ENCODE measurements at places on chromosomes 2 and 18. TPM values are rescaled to one million over a fixed set of nuclear protein-coding genes. Genes with fewer than 3 reads are reported as not detected.

GRCh38 chr2:4556135-4556896 is 852.9 kb downstream of the DCDC2C start:
- H3K4me3 ChIP-seq: no peak overlapping the region
- no peaks in the 10 kb centered on the region for H3K36me3 ChIP-seq
- DNase-seq: no peak
- H3K27ac ChIP-seq: no peak overlapping the region

- no peak overlapping the region for H3K4me3 ChIP-seq
- peaks cover 26% of the 10 kb centered on the region for H3K4me1 ChIP-seq
- H3K27me3 ChIP-seq: no peaks in the 10 kb centered on the region
- no peaks in the 10 kb centered on the region for H3K36me3 ChIP-seq
- no peak overlapping the region for H3K27ac ChIP-seq
- DNase-seq: peak; percentile 16
Measured at GRCh38 chr2:71503837-71504236, 50.5 kb downstream of the DYSF start.

DNA sequence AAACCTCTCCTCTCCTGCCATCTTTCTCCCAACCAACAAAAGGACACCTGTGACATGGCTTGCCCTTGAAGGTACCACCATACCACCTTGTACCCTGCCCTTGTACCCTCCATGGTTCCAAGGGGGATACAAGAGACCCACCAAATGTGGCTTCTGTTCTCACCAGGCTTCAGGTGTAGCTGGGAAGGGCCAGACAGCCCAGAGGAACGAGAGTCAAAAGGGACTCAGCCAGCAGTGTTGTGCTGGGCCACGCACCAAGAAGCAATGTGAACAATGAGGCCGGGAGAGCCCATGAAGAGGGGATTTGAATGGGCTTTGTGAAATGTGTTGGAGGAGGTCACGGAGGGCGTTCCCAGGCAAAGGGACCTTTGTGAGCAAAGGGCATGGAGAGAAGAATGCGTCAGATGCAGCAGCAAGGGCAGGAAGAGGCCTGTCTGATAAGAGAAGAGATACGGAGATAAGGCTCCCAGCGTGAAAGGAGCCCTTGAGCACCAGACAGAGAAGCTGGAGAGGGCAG is 48.6 kb downstream of the PLB1 start:
- H3K36me3 ChIP-seq: no peaks in the 10 kb centered on the region
- H3K27ac ChIP-seq: peak overlapping the region; percentile 82
- peak overlapping the region; percentile 25 for H3K4me3 ChIP-seq

DNA sequence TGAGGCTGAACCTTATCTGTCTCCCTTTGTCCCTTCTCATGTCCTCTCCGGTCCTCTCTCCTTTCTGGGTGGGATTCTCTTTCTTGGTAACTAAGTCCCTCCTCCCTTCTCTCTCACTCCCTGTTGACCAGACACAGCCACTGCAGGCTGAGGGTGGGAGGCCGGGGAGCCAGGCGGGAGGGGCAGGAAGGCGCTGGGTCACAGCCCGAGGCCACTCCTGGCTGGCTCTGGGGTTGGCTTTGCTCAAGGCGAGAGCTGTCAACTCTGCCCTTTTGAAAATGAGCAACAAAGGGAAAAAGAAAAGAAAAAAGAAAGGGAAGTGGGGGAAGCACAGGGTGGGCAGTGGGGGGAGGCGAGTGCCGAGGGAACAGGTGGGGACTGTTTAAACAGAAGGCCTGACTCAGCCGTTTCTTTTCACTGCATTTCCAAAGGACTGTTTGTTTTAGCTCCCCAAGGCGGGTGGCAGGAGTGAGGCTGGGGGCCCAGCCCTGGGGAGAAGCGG is 70.5 kb upstream of the IGFBP5 start:
- no peaks in the 10 kb centered on the region for H3K27me3 ChIP-seq
- H3K4me1 ChIP-seq: no peaks in the 10 kb centered on the region
- no peaks in the 10 kb centered on the region for H3K36me3 ChIP-seq
- no peak overlapping the region for H3K4me3 ChIP-seq
- DNase-seq: no peak
- H3K27ac ChIP-seq: no peak overlapping the region

- no peaks in the 10 kb centered on the region for H3K4me1 ChIP-seq
- H3K36me3 ChIP-seq: no peaks in the 10 kb centered on the region
- H3K4me3 ChIP-seq: no peak overlapping the region
- DNase-seq: no peak
- H3K27me3 ChIP-seq: peaks cover 37% of the 10 kb centered on the region
- no peak overlapping the region for H3K27ac ChIP-seq
Measured at GRCh38 chr2:175468431-175469098, 287.1 kb upstream of the ATP5MC3 start.

Gene SLC38A11
- total RNA-seq: not detected

Gene POTEC
- not detected for total RNA-seq

GRCh38 chr2:207328944-207329386 is 163.2 kb upstream of the KLF7 start:
- H3K4me1 ChIP-seq: peaks cover 19% of the 10 kb centered on the region
- no peak overlapping the region for H3K27ac ChIP-seq
- DNase-seq: no peak
- no peak overlapping the region for H3K4me3 ChIP-seq
- H3K36me3 ChIP-seq: no peaks in the 10 kb centered on the region

DNA sequence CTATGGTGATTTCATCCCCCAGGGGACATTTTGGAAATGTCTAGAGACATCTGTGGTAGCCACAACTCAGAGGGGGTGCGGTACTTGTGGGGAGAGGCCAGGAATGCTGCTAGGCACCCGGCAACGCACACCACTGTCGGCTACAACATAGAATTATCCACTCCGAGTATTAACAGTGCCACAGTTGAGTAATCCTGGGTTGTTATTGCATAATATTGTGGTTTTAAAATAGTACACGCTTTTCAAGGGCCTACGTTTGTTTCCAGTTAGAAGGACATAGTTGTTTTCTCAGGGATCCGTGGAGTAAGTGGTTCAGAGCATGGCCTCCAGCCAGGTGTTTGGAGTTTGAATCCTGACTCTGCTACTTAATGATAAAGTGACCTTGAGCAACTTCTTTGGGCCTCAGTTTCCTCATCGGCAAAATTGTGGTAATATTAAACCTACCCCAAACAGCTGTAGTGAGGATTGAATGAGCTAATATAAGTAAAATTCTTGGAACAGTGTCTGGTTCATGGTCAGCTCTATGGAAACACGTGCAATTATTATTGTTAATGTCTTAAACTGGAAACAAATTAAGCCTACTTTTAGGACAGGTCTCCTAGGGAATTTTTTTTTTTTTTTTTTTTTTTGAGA is 24.5 kb downstream of the CYP27A1 start:
- 0 out of 2 replicates have a peak overlapping the region, but pooled peaks have one; percentile 35 for H3K4me3 ChIP-seq
- H3K27ac ChIP-seq: peak overlapping the region; percentile 68
- DNase-seq: peak; percentile 88

Gene UGT1A10
- not detected for total RNA-seq

GRCh38 chr2:128155970-128156369 is 65.0 kb downstream of the UGGT1 start:
- no peaks in the 10 kb centered on the region for H3K4me1 ChIP-seq
- H3K4me3 ChIP-seq: no peak overlapping the region
- H3K27me3 ChIP-seq: no peaks in the 10 kb centered on the region
- no peak overlapping the region for H3K27ac ChIP-seq
- peaks cover 45% of the 10 kb centered on the region for H3K36me3 ChIP-seq

GRCh38 chr18:60555625-60556024 is 183.1 kb upstream of the MC4R start:
- no peaks in the 10 kb centered on the region for H3K36me3 ChIP-seq
- no peak overlapping the region for H3K4me3 ChIP-seq
- H3K27me3 ChIP-seq: no peaks in the 10 kb centered on the region
- H3K4me1 ChIP-seq: no peaks in the 10 kb centered on the region
- no peak overlapping the region for H3K27ac ChIP-seq
- DNase-seq: no peak

Gene SKOR2
- not detected for total RNA-seq

Gene SERPINB13
- total RNA-seq: not detected

Gene RBKS
- total RNA-seq: 6.8 TPM

GRCh38 chr2:179751163-179751809 is 110.1 kb downstream of the ZNF385B start:
- H3K27me3 ChIP-seq: no peaks in the 10 kb centered on the region
- H3K4me1 ChIP-seq: no peaks in the 10 kb centered on the region
- no peak overlapping the region for H3K27ac ChIP-seq
- H3K4me3 ChIP-seq: no peak overlapping the region

Gene TMEFF2
- not detected for total RNA-seq

Gene GALNT3
- 33.1 TPM for total RNA-seq

GRCh38 chr2:126513033-126513432 is 142.9 kb upstream of the GYPC start:
- peaks cover 22% of the 10 kb centered on the region for H3K27me3 ChIP-seq
- no peak overlapping the region for H3K4me3 ChIP-seq
- DNase-seq: no peak
- no peaks in the 10 kb centered on the region for H3K36me3 ChIP-seq
- H3K4me1 ChIP-seq: no peaks in the 10 kb centered on the region

- H3K4me1 ChIP-seq: no peaks in the 10 kb centered on the region
- H3K36me3 ChIP-seq: no peaks in the 10 kb centered on the region
- H3K4me3 ChIP-seq: no peak overlapping the region
Measured at GRCh38 chr2:57536535-57537231, 509.9 kb upstream of the VRK2 start.

- H3K27me3 ChIP-seq: no peaks in the 10 kb centered on the region
- DNase-seq: no peak
- peaks cover 12% of the 10 kb centered on the region for H3K4me1 ChIP-seq
- H3K36me3 ChIP-seq: no peaks in the 10 kb centered on the region
Measured at GRCh38 chr2:160721089-160722040, 227.8 kb upstream of the RBMS1 start.

DNA sequence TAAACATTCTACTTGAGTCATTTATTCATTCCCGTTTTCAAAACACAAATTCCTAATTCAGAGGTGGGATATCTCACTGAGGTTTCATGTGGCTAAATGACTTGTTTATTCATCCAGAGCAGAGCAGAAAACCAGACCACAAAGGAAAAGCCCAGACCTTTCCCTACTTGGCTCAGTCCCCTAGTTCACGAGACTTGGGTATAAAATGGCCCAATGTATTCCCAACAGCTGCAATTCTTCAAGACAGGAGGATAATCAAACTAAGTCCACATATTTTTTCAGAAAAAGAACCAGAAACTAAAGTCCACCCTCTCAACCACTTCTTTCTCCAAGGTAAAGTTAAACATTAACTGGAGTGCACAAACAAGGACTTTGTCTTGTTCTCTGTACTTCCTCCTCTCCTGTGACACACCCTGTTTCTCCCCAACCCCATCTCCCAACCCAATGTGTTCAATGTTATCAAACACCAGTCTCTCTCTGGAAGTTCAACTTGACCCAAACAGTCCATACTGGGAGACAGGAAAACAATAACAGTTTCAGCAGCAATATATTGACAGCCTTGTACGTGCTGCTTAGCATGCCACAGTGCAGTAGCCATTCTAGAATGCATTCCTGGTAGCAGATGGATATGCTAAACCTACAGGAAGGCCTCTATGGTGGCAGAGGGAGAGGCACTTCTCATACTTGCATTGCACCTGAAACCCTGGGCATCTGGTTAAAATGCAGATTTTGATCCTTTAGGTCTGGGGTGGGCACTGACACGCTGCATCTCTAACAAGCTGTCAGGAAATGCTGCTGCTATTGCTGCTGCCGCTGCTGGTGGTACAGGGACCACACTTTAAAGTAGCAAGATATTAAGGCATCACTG is 110.7 kb downstream of the INO80D start:
- DNase-seq: no peak
- no peak overlapping the region for H3K4me3 ChIP-seq
- H3K36me3 ChIP-seq: no peaks in the 10 kb centered on the region
- no peaks in the 10 kb centered on the region for H3K27me3 ChIP-seq
- no peaks in the 10 kb centered on the region for H3K4me1 ChIP-seq
- no peak overlapping the region for H3K27ac ChIP-seq

Gene SIX2
- 11.9 TPM for total RNA-seq

DNA sequence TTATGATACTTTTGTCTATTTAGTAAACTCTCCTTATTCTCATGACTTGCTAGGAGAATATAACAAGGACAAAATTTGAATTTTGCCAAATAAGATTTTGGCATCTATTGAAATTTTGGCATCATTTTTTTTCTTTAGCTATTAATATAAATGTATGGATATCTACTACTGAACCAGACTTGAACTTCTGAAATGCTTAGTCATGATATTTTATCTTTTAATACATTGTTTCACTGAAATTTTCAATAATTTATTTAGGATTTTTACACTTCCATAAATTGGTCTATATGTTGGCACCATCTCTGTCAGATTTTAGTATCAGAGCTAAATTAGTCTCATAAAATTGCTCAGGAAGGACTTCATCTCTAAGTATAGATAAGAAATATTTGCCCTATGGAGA is 149.8 kb downstream of the CYP26B1 start:
- no peak overlapping the region for H3K4me3 ChIP-seq
- no peaks in the 10 kb centered on the region for H3K36me3 ChIP-seq
- no peaks in the 10 kb centered on the region for H3K27me3 ChIP-seq
- no peaks in the 10 kb centered on the region for H3K4me1 ChIP-seq

DNA sequence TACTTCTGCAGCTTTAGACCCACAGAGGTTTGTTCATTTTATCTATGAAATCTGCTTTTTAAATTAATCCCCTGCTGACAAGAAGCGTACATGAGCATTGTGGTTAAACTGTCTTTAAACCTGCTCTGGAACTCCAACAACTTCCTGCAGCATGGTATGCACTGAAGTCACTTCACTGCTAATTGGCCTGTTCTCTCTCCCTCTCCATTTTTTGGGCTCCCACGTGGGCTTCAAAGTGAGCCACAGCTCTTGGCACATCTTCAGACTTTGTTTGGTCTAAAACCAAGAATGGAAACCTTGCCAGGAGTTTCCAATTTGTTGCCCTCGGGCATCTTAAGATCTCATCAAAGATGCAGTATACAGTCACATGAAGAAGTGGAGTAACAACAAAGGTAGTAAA is 311.4 kb downstream of the LRRTM1 start:
- no peak for DNase-seq
- no peak overlapping the region for H3K27ac ChIP-seq
- H3K4me3 ChIP-seq: no peak overlapping the region
- H3K27me3 ChIP-seq: no peaks in the 10 kb centered on the region

- H3K36me3 ChIP-seq: no peaks in the 10 kb centered on the region
- no peak for DNase-seq
- H3K4me3 ChIP-seq: no peak overlapping the region
- H3K27ac ChIP-seq: no peak overlapping the region
- peaks cover 10% of the 10 kb centered on the region for H3K4me1 ChIP-seq
Measured at GRCh38 chr18:986051-986450, 81.4 kb downstream of the ADCYAP1 start.

DNA sequence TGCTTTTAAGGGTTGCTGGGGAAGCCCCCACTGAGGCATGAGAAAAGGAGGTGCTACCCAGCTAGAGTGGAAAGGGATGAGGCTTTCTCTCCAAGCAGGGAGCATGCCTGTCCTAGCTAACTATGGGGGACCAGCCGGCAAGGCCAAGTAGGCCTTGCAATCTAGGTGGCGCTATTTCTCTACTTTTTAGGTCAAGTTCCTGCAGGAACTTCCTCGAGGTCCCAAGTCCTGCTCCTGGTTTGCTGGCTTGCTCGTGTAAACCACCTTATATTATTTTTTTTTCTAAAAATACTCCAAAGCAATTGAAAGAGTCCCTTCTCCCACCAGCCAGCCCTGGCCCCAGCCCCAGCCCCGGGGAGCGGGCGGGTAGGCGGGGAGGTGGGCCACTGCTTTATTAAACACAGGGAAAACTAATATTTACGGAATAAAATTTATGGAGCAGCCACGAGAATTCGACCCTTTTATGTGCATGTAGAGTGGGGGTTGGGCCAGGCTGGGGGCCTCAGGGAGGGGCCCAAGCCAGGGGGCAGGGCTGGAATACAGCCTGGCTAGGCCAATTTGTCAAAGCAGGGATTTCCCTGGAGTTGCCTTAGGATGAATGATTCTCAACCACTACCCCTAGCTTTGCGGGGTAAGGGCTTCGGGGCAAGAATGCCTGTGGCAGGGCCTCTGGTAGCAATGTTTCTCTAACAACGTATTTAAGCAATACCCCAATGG is 12.8 kb upstream of the IHH start:
- no peak overlapping the region for H3K4me3 ChIP-seq
- H3K36me3 ChIP-seq: no peaks in the 10 kb centered on the region
